ENCODE measurements at places on chromosomes 5 and 9. TPM values are rescaled to one million over a fixed set of nuclear protein-coding genes. Genes with fewer than 3 reads are reported as not detected.

FOXD4L3 gene
- 0.21 TPM for total RNA-seq

TPM2 gene
- 899 TPM for total RNA-seq

PCSK1 gene
- not detected for total RNA-seq

OBP2B gene
- total RNA-seq: not detected

KIF20A gene
- total RNA-seq: 106 TPM

ADAMTS2 gene
- 8.8 TPM for total RNA-seq

CEL gene
- 1.6 TPM for total RNA-seq

DMRT3 gene
- not detected for total RNA-seq

ANKRD34B gene
- total RNA-seq: not detected

PDE6A gene
- total RNA-seq: not detected
